ENCODE measurements at places on chromosomes 4 and X. TPM values are rescaled to one million over a fixed set of nuclear protein-coding genes. Genes with fewer than 3 reads are reported as not detected.

Gene PAGE5
- total RNA-seq: 0.73 TPM

Gene PLXNB3
- total RNA-seq: 1.4 TPM

Gene OTUD6A
- total RNA-seq: not detected

Gene CLIC2
- 6.0 TPM for total RNA-seq

Gene GSX2
- not detected for total RNA-seq

Gene DUSP9
- total RNA-seq: 0.60 TPM

Gene NDST3
- 0.48 TPM for total RNA-seq

- DNase-seq: no peak
These were observed 51.5 kb upstream of the BTC start for GRCh38 chr4:74845834-74846233.

GRCh38 chr4:124035364-124036041 is 638.9 kb downstream of the SPRY1 start:
- DNase-seq: no peak

DNA sequence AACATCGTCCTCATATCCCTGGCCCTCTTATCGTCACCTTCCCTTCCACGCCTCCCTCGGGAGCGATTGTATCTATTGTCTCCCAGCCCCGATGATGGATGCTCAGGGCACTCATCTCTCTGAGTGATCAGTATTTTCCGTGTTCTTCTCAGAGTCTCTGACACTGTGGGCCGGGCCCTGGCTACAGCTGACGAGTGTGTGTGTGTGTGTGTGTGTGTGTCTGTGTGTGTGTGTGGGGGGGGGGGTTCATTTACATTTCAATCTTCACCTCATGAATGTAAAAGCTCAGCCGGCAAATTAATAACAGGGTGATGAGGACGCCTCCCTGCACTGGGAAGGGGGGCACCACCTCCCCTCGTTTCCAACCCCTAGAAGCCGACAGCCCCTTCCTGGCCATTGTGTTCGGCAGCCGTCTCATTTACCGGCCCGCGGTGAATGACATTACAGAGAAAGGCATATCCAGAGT is 159.5 kb downstream of the SHOX start:
- no peak for DNase-seq

DNA sequence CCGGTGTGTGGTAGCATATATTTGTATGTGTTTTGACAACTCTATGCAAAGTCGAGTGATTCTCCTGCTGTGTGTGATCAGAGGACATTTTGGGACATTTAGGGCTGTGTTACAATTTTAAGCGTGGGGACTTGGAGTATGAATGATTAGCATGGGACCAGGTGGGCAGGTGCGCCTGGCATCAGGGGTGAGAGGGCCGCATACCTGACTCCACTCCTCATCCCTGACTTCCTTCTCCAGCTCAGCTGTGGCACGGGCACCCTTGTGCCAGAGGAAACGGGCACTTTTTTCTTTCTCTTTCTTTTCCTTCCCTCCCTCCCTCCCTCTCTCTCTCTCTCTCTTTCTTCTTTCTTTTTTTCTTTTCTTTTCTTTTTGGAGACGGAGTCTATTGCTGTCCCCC is 15.7 kb upstream of the PLCXD1 start:
- DNase-seq: peak; percentile 38

GRCh38 chr4:80610845-80611677 is 275.5 kb downstream of the CFAP299 start:
- no peak for DNase-seq

GRCh38 chrX:20420058-20420457 is 153.3 kb upstream of the RPS6KA3 start:
- no peak for DNase-seq

- no peak for DNase-seq
These were observed 122.5 kb downstream of the NFKB1 start for GRCh38 chr4:102623622-102624021.

GRCh38 chrX:104255465-104255864 is 732 bp upstream of the ESX1 start:
- no peak for DNase-seq

DNA sequence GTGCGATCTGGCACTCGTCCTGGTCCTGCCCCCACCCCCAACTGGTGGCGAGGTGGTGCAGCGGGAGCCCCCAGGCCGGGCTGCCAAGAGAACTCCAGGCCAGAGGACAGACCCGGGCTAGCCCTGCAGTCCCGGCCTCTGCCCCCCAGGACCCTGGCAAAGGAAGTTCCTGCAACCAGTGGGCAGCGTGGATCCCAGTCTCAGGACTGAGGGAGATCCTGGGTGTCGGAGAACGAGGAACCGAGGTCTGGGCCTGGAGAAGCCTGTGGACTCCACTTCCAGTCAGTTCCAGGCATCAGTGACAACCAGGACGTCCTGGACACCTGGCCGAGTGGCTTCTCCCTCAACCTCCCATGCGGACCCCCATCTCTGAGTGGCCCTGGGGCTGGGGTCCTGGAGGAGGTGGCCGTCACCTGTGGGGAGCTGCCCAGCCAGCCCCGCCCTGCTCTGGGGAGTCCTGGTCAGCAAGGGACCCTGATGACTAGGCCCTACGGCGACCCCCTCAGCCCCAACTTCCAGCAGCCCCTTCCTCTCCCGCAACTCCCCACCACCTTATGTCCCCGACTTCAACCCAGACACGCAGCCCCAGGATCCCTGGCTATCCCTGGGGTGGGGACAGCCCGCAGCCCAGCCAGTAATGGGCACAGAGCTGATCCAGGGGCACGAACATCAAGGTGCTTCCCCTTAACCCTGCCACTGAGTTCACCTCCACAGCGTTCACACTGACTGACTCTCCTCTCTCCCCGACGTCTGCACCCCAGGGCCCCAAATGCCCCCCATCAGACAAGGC is 53.7 kb upstream of the NKX1-1 start:
- DNase-seq: peak; percentile 41

- DNase-seq: no peak
These were observed 264.9 kb upstream of the ZC4H2 start for GRCh38 chrX:65241059-65241721.

DNA sequence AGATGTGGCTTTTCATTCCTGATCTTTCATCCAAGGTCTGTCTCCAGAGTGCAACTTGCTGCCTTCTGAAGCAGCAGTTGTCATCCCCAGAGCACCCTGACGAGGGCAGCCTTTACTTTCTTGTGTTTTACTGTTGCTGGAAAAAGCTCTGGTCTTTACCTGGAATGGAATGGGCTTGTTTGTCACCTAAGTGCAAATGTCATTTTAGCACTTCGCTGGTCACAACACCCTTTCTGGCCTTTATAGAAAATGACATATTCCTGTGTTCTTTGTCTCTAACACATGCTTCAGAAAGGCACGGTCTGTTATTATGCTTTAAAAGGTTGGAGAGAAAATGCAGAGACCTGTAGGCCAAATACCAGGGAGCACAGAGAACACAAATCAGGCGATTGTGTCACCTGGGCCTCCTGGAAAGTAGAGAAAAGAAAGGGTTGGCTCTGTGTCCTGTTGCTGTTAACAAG is 332.7 kb upstream of the IGFBP7 start:
- peak; percentile 56 for DNase-seq

- no peak for DNase-seq
These were observed 57.6 kb downstream of the MAPK10 start for GRCh38 chr4:86302251-86302650.

GRCh38 chr4:61462451-61463326 is 262.6 kb downstream of the ADGRL3 start:
- DNase-seq: no peak

- peak; percentile 47 for DNase-seq
These were observed 21.3 kb upstream of the SULT1E1 start for GRCh38 chr4:69881173-69881773.

DNA sequence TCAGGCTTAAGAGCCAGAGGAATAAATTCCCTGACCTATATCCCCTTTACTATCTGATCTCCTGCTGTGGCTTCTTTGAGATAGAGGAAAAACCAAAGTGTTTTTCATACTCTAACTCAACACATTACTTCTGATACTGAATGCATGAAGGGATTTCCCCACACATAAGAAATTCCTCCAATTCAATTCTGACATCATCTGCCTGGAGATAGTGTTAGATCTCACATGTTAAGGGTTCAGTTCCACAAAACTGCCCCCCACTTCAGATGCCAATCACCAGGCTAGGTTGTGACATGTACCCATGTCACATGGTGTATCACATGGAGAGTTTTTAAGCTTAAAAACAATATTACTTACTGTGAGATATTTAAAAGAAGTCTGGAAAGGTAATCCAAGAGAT is 46.8 kb downstream of the GSTCD start:
- DNase-seq: no peak

GRCh38 chr4:93407493-93408275 is 420.9 kb upstream of the ATOH1 start:
- no peak for DNase-seq

DNA sequence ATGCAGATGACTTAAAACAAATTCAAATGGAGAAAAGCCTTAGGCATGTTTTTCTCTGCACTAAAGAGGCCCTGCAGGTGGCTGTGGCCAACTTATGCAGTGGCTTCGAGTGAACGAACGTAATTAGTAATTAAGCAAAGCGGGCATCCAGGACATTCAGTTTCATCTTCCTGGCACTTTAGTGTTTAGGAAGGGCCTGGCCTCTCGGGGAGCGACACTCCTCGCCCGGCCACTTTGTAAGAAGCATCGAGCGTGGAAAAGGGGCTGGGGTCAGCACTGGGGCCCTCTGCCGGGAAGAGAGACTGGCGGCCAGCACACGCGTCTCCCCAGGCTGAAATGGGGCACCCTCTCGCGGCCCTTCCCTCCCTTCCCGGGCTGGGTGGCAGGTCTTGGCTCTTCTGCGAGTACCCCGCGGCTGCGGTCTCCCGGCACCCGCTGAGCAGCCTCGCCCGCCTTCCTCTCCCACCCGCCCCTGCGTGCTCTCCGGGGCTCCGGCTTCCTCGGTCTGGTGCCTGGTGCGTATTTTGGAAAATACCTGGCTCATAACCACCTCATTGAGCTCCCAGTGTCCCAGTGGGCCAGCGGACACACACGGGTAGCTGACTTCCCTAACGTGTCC is 677 bp upstream of the CYP4V2 start:
- no peak for DNase-seq

DNA sequence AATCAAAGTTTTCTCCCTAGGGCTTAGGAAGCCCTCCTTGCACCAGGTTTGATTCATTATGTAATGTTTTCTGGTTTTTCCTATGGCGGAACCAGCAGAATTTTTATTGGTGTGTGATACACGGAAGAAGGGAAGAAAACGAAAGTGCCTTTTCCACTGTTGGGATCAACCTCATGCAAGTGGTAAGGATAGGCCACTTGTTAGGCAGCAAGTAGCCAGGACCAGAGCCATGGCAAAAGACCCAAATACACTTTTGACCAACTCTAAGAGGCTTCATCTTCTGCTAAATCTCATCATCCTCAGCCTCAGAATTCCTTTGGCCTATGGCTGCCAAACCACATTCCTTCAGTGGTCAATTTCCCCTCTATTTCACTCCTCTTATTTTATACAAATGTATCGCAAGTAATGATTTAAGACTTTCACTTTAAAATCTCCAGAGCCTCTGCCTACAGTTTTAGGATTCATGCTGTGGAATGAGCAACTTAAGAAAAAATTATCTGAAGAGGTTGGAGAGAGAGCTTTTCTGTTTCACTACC is 21.2 kb downstream of the PPAT start:
- DNase-seq: no peak

GRCh38 chr4:80092088-80092487 is 19.1 kb upstream of the ANTXR2 start:
- no peak for DNase-seq

DNA sequence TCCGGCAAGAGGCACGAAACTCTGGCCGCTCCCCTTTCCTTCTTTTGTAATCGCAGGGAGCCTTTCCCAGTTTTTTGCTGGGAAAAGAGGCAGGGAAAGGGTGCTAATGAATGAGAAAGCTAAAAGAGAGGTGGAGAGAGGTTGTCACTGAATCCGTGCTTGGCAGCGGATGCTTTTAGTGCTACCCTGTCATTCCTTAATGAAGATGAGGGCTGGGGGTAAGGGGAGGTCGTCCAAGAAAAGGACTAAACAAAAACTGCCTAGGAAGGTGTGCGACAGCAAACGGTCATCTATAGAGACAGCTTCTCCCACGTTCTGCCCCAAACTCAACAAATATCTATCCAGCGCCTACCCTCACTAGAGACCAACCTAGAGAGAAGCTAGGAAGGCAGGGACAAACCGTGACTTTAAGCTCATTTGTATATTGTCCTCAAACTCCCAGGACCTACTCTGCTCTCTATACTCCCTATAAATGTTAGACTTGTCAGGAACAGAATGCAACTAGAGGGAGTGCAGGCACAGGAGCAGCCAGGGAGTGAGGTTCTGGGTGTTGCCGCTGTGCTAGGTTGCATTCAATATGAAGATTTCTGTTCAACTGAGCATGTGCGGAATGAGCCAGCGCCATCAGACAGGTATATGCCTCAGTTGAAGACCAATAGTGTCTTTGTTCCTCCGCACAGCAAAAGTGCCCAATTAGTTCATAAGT is 777 bp upstream of the CASK start:
- DNase-seq: peak; percentile 44

DNA sequence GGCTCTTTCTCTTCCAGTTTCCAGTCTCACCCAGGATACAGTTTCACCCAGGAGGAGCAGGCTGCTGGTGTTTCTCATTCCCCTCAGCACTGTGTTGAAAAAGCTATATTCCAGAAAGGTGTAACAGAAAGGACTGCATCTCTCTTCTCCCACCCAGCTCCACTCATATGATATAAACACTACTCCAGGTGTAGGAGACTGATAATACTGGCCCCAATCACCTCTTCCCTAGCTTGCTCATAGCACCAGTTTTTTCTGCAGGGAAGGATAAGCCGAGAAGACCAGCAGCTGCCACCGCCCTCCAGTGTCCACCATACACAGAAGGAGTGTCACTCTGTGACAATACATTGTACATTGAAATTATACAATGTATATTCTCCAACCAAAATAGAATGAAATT is 105.5 kb upstream of the STK26 start:
- no peak for DNase-seq

DNA sequence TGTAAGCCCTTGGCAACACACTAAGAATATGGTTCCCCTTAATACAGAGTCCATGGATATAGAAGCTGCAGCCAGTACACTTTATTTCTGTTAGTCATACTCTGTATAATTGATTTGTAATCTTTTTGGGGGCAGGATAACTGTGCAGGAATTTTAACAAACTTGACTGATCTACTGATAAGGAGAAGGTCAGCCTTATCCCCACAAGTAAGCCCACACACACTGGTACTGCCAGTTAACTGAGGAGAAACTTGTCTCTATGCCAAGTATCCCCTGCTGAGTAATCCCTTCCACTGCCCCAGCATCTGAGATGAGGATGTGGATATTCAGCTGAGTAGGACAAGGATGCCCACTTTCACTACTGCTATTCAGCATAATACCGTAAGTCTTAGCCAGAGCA is 154.9 kb upstream of the CXXC4 start:
- DNase-seq: no peak

DNA sequence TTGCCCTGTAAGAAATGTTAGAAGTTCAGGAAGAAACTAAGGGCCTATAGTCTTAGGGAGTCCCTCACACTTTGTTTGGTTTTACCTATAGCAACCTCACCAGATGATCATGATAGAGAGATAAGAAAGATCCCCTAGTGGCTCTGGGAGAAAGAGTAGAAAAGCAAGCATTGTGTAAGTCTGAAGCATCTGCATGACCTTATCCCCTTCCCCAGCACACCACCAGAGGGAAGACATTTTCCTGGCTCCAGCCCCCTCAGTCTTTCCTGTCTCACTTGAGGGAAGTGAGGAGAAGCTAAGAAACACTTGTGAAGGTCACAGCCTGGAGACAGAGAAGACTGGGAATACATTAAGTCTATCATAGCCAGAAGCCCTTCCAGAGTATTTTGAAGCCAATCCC is 154.0 kb downstream of the EVC2 start:
- no peak for DNase-seq

Data from left lobe of liver (tissue), 2 donors.